ENCODE measurements at places on chromosomes 11 and 22.

- no peak for DNase-seq
These were observed 597 bp upstream of the PLXNB2 start for GRCh38 chr22:50307890-50308596.

DNA sequence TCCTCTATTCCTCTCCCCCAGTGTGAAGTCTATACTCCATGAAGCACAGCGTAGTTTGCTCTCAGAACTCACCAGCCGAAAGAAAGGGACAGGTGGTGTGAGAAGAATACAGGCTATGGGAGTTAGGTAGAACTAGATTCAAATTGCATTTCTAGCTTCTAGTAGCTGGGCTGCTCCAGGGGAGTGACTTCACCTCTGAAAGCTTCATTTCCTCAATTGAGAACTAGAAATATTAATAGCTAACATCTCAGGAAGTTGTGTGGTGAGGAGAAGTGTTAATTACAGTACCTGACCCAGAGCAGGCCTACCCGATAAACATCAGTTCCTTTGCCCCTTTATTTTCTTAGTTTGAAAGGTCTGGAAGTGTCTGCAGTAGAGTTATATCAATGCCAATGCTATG, 484.7 kb upstream of the TENM4 start:
- DNase-seq: no peak

- no peak for DNase-seq
These were observed 194.1 kb downstream of the INSC start for GRCh38 chr11:15308840-15309239.

DNA sequence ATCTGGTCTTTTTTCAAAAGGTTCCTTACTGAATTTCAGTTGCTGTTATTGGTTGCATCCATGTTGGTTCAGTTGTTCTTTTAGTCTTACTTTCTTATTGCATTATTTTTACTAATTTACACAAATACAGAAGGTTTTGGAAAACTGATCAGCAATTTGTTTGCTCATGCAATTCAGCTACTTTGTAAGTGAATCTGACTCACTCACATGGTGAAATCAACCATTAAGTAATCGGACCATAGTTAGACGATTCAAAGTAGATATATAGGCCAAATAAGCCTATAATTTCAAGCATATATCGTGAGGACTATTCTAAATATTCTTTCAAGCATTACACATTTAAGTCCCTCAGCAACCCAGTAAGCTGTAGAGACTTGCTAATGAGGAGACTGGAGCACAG, 41.7 kb downstream of the CCDC83 start:
- no peak for DNase-seq

DNA sequence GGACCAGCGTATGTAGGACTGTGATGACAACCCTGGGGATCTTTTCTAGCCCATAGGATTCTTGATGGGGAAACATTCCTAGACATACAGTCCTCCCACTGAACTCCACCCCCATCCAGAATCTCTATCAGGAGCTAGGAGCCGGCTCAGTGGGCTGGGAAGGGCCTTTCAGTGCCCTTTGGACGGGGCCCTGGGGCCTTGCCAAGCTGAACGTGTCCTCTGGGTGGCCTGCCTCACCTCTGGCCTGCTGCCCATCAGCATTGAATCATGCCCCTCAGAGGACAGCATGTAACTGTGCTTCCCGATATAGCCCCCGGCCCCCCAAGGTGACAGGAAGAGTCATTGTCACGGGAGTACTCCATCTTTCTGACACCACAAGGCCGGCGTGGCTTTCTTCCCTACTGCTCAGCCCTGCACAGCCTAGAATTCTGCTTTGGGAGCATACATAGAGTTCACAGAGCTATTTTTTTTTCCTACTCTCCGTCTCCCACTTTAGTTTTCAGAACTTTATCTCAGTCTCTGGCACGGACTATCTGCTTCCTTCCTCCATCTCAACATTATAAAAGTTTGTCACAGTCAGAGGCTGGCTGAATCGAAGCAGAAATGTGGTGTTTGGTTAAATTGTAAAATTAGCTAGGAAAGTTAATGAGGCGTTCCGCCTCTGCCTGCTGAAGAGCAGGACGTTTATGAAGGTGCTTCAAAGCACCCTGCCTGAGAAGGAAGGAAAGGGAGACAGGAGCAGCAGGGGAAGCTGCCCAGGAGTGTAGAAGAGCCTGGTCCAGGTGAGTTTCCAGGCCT, 111.9 kb downstream of the ZBTB16 start:
- peak; percentile 95 for DNase-seq

DNA sequence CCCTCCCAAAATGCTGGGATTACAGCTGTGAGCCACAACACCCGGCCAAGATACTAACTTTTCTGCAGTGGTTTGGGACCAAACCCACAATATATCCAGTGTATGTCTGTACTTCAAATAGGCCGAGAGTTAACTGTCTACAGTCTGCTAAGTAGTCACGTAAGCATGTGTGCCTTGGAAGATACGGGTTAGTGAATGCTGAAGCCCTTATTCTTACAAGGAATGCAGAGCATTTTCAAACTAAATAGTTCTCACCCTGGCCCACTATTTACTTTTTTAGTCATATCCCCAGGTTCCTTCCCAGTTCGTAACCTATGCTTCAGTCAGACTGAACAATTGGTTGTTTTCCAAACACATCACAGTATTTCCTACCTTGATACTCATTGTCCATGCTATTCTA, 176.0 kb downstream of the WNT11 start:
- DNase-seq: no peak

GRCh38 chr11:87150936-87151335, 113.2 kb downstream of the TMEM135 start:
- DNase-seq: no peak

DNA sequence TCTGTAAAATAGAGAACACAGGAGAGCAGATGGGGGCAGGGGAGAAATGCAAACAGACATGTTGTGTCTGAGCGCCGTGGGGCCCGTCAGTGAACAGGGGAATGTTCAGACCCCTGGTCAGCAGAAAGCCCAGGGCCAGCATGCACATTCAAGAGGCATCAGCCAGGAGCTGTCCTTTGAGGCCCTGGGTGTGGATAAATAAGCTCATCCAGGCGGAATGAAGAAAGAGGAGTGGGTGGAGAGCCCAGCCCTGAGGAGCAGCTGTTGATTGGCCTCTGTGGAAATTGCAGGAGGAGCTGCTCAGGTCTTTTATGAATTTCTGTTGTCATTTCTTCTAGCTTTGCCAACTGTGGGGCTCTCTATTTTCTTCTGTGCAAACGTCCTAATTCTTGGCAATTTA, 49.7 kb upstream of the CECR2 start:
- no peak for DNase-seq

DNA sequence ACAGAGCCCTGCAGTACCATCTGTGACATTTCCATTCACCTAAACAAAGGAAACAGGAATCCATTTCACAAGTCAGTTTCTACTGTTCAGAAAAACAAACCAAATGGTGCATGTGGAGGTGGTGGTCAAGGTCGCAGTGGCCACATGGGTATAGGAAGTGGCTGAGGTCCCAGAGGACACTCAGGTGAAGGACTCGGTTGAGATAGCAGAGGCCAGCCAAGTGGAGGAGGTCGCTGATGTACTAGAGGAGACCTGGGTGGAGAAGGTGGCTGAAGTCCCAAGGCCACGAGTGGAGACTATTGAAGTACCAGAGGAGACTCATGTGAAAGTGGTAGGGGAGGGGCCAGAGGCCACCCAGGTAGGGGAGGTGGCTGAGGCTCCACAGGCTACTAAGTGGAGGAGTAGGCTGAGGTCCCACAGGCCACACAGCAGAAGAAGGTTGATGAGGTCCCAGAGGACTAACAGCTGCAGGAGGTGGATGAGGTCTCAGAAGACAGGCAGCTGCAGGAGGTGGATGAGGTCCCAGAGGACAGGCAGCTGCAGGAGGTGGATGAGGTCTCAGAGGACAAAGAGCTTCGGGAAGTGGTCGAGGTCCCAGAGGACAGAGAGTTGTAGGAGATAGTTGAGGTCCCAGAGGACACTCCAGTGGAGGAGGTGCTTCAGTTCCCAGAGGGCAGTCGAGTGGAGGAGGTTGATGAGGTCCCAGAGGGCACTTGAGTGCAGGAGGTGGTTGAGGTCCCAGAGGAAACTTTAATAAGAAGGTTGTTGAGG, 40.2 kb downstream of the ZNF195 start:
- no peak for DNase-seq

GRCh38 chr11:9065607-9066432, 25.6 kb downstream of the SCUBE2 start:
- no peak for DNase-seq

DNA sequence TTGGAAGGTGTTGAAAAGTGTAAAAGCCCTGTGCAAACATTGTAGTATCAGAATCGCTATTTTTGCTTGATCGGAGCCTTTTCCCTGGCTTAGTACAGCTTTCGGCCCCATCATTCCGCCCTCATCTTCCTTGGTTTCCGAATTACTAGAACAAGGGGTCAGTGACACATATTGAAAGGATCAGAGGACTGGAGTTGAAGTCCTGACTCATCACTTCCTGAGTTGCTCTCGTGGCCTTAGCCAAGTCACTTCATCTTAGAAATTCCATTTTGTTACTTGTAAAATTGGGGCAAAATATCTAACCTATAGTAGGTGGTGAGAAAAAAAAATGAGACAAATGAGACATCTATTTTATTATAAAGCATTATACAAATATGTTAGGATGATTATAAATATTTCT, 375.0 kb downstream of the NTM start:
- no peak for DNase-seq

DNA sequence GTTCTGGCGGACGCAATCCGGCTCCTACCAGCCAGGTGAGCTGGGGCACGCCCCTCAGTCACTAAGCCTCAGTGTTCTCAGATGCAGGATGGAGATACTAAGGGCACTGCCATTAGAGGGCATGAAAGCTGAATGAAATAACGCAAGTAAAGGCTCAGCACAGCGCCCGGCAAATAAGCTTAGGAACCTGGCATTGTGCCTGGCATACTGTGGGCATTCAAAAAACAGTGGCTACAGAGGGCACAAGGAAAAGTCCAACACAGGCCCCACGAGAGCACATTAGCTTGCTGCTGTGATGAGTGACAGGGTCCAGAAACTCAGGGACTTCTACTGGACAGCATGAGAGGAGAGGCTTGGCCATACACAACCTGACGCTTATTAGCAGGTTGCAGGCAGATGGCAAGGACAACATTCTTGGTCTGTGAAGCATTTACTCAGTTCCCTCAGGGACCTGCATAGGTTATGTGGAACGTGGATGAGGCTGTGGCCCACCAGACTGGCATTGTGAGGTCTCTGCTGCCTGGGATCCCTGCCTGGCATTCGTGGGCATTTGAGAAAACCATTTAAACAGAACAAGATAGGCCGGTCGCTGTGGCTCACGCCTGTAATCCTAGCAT, 12.2 kb downstream of the TXN2 start:
- peak; percentile 89 for DNase-seq

DNA sequence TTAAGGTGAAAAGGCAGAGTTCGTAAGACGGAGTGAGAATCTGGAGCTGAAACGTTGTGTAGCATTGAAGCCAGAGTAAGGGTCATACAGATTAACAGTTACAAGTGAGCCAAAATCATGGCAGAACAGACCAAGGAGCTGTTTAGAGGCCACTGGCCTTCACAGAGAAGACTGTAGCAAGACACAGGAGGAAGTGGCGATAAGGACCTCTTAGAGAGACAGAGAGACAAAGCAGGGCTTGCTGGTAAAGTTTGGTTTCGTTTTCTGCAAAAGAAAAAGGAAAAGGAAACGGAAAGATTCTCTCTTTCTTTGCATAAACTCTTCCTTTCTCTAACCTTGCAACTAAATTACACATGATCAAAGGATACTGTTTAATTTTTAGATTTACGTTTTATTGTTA, 83.0 kb downstream of the AASDHPPT start:
- no peak for DNase-seq

DNA sequence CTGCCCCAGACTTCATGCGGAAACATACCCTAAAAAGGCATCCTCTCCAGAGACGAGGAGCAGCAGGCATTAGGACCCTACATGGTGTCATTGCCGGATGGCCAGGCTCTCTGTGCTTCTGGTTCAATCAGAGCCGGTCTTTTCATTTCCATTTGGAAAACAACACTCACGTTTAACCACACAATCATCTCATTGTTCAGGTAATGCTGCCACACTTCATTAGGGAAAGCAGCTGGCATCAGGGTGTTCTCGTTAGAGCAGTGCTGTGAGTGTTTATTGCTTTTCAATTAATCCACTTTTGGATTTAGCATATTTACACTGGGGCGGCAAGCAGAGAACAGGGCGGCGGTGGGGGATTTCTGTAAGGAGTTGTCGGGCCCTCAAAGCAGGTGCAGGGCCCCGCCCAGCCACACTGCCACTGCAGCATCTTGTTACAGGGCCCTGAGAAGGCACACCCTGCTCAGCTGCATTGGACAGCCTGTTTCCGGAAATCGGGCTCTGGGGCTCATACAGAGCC, 338.6 kb downstream of the SHANK2 start:
- DNase-seq: no peak

DNA sequence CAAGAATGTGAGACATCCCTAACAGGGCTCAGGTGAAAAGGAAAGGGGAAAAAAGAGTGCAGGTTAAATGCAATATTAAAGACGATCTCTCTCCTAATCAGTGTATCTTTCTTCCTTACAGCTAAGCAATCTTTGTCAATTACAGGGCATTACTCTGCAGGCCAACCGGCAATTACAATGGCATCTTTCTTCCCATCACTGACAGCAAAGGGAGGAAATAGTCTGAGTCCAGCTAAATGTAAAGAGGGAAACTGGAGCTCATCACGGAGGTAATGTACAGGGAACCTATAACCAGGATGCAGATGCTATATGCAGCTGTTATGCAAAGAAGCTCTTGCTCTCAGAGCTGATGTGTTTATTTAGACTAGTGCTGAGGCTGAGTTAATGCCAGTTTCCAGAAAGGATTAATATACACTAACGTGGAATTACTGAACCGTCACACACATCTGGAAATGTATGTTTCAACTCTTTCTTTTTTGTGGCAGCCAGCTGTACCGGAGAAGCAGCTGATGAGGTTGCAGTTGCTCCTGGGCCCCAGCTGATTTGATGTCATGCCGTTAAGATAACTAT, 121.6 kb downstream of the KIRREL3 start:
- DNase-seq: no peak

- DNase-seq: no peak
These were observed 32.1 kb upstream of the TXNRD2 start for GRCh38 chr22:19973551-19974267.

- no peak for DNase-seq
These were observed 39.6 kb downstream of the CSNK2A3 start for GRCh38 chr11:11313426-11313825.

DNA sequence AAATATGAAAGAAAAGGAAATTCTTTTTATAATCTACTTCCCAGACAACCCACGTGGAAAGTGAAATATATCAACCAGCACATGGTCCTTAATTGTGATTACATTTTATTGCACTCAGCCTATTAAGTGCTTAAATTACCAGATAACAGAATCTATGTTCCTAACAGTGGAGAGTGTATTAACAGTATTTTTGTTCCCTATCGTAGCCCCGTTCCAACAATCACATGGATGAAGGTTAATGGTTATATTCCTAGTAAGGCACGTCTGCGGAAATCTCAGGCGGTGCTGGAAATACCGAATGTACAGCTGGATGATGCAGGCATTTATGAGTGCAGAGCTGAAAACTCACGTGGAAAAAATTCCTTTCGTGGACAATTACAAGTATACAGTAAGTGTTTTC, 626.1 kb upstream of the ARHGAP42 start:
- DNase-seq: no peak
